BJ (cell line): ENCODE measurements at places on chromosomes 2 and 18.

GRCh38 chr2:168461942-168462331 lies 5.9 kb downstream of the CERS6 start:
- DNase-seq, result no peak

DNA sequence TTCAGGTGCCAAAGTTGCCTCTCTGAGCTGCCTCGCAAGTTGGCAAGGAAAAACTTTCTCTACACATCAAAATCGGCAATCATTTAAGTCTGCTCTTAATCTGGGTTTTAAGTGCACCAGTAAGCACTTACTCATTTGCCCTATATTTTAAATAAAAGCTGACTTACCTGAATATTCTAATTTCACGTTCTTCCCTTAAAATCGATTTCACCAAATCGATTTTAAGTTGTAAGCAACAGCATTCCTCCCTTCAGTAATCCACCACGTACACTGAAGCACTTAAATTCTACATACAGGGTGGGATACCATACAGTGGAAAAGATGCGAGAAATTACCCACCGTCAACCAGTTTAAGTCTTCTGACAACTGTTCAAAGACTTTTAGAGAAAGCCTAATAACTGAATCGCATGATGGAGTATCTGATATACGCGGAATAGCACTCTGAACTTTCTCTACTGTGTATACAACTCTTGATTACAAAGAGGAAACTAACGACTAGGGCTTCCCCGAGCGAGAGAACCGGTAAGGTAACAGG lies 1.6 kb downstream of the PPP3R1 start:
- no peak for DNase-seq

GRCh38 chr2:24337890-24338289 lies 22.4 kb downstream of the ITSN2 start:
- DNase-seq, result no peak

- no peak for DNase-seq
These were observed 109.6 kb upstream of the FSIP2 start for GRCh38 chr2:185628985-185629384.

DNA sequence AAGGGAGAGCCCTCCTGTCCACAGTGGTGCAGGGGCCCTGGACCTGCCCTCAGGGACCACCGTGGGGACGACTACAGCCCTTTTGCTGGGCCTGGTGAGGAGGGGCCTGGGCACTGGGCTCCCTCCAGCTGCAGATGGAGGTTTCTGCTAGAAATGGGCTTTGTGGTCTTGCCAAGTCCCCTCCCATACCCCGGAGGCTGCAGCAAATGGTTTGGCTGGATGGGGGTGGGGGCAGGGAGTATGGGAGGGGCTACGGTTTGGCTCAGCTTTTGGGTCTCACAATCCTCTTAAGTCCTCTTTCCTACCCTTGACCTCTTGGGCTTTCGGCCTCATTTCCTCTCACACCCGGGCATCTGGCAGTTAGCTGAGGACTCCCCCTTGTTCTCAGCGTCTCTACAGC lies 21.7 kb downstream of the TET3 start:
- DNase-seq, result no peak

DNA sequence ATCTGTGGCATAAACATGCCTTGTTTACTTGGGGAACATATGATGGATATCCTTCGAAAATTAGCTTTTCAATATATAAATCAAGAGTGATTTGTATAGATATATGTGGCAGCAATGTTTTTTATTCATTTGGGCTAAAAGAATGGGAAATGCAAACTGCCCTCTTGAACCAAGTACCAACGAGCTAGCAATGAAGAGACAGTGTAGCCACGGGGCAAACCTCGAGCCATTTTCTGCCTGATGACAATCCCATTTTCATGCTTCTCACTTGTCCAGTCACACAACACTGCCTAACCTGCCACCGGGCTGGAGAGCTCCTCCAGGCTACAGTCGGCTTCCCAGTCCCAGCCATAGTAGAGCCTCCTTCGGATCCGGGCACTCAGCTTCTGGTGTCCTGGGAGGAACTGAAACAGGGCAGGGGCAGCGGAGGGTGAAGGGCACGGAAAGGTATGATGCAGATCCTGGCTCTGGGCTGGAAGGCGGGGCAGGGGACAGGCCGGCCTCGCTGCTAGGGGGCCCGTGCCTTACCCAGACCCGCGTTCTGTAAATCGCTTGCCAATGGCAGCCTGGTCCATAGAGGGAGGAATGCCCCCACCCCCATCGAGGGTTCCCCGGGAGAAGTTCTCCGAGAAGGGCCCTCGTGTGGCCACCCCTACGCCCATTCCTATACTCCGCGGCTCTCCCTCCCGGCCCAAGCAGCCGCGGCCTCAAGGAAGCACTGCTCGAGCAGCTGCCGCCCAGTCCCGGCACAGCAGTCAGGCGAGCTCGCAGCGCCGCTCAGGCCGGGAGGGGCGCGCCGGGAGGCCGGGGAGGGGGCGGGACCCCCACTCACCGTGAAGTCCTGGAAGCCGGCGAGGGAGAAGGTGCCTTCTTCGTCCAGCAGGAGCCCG lies 552 bp downstream of the CNPPD1 start:
- no peak for DNase-seq

- no peak for DNase-seq
These were observed 114.8 kb downstream of the RDH14 start for GRCh38 chr2:18445433-18446320.

DNA sequence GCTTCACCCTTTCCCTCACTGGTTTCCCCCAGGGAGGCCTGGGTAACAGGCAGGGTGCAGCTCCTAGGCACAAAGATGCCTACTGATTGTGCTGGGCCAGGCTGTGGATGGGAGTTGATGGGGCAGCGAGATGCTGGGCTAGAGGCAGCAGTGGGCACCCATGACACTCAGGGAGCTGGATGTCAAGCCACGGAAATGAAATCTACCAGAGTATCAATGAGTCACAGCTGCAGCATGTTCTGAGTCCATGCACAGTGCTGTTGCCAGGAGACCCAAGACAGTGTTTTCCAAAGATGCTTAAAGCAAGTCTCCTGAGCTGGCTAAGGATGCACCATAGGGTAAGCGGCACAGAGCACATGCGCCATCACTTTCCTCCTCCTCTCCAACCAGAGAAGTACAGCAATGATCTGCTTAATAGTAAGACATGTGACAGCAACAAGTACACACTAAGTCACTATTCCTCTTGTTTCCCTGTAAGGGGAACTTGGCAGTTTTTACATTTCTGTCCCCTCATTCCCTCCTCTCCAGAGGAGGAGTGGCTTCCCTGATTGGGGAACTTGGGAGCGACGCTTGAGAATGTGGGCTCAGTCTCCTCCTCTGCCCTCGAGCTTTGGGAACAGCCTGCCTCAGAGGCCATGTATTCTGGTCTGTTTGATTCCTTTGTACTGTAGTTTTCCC lies 57.2 kb downstream of the CDC42EP3 start:
- DNase-seq, result peak; percentile 83

DNA sequence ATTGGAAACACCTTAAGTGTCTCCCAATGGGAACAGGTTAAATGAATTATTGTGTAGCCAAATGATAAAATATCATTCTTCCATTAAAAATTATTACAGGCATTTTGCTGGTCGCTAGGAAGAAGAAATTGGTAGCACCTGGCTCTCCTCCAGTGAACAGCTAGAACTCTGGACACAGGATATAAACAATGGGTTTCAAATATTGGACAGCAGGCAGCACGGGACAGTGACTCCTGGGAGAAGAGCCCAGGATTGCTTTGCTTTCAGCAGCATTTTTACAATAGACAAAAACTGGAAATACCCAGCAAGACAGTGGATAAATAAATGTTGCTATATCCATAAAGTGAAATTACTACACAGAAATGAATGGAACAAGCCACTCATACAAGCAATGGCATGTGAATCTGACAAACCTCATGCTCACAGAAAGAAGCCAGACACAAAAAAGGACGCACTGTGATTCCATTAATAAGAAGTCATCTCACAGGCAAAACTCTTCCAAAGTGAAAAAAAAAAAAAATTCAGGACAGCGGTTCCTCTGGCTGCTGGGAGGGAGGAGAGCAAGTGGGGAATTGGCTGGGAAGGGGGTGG lies 50.5 kb downstream of the LAMA1 start:
- DNase-seq, result no peak

DNA sequence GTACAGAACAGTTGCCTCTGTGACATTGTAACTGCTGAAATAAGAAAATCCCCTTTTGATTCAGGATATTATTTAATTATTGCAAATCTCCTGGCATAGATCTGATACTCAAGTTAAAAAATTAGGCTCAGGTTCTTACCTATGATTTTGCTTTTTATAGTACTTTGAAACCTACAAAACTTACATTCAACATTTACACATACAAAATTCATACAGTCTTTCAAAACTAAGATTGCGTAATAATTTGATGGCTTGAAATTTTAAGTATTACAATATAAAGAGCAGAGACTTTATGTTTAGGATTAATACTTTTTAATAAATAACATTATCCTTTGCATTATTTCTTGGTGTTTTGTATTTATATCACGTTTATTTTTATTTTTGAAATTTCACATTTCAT lies 291.1 kb downstream of the CCDC102B start:
- DNase-seq, result no peak

DNA sequence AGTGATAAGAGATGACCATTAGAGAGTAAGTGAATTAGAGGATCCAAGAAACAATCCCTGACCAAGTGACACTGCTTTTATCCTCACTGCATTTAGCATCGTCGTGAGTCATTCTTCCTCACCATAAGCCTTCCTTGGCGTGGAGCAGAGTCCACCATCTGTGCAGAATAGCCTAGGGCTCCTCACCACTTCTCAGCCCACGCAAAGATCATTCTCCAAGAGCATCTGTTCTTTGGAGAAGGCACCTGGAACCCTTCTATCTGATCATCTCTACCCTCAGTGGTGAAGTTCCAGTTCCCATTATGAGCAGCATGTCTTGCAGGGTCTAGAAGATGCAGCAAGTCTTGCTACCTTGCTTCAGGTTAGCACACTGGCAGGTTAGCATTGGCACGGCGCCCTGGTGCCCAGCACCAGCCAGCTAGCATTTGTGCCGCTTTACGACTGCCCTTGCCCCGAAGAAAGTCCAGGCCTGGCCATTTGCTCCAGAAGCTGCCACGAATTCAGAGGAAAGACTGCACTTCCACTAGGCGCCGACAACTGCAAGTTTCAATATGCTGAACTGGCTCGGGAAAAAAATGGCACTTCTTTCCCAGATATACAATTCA lies 225.8 kb downstream of the TTC32 start:
- DNase-seq, result peak; percentile 59

DNA sequence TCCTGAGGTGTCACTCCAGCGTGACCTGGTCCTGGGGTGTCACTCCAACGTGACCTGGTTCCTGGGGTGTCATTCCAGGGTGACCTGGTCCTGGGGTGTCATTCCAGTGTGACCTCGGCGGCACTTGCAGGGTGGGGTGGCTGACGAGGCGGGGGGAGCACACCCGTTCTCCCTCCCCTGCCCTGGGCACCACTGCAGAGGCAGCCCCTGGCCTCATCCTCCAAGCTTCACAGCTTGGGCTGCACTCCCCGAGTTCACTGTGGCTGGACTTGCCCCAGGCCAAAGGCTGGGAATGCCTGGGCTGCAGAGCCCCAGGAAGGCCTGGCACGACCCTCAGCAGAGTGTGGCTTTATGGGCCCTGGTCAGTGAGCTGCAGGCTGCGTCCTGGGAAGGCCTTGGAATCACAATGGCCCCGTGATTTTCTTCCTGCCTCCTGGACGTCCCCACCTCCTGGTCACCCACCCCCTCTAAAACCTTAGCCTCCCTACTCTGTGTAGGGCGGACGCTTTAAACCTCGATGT lies 88.3 kb downstream of the NFATC1 start:
- DNase-seq, result no peak

DNA sequence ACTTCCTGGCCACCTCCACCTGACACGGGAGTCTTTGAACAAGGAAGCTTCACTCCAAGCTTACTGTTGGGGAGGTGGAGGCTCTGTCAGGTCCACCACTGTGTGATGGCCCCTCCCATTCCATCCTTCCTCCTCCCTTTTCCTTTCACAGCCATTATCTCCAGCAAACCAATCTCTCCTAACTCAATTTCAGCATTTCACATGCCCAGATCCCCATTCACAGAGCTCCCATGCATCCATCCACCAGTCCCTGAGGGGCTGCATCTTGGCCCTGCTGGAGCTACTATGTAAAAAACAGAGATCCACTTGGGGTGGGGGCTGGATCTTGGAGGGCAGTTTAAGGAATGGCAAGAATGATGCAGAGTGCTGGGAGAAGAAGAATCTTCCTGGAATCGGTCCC lies 129.0 kb upstream of the COPS8 start:
- no peak for DNase-seq

GRCh38 chr2:181657379-181657778 lies 474 bp upstream of the CERKL start:
- no peak for DNase-seq

DNA sequence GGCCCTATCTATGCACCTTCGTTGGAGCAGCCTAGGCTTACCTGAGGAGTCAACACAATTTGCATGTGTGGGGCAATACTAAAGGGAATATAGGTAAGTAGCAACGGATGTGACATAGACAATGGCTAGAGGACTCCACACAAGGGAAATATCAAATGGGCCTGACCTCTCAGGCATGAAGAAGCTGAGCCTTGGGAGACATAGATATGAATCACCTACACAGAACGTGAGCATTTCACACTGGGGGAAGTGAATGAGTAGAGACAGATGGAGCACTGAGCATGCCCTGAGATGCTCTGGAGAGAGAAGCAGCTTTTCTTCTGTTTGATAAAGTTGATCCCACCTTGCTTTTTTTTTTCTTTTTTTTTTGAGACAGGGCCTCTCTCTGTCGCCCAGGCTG lies 97.9 kb downstream of the ATL2 start:
- no peak for DNase-seq

- DNase-seq, result no peak
These were observed 51.2 kb downstream of the CLIP4 start for GRCh38 chr2:29166242-29167039.

- DNase-seq, result no peak
These were observed 80.1 kb upstream of the SMIM21 start for GRCh38 chr18:75507636-75508035.

DNA sequence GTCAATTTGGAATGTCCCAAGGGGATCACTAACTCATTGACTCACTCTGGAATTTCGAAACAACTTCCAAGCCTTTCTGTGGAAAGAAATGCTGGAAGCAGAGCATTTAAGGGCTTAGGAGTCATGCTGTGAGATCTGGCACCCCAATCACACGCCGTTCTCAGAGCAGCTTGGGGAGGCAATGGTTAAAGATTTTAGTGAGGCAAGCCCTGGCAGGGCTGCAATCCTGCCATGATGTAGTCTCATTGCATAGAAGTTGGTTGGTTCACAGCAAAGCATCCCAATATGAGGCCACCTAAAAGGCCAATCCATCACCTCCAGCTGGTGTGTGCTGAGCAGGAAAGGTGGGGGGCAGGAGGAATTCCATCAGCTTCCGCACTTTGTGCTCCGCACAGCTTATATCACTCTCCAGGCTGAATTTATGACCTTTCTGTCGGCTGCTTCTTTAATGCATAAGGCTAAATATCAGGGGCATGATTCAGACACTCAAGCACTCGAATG lies 1043.9 kb upstream of the POU3F3 start:
- no peak for DNase-seq

DNA sequence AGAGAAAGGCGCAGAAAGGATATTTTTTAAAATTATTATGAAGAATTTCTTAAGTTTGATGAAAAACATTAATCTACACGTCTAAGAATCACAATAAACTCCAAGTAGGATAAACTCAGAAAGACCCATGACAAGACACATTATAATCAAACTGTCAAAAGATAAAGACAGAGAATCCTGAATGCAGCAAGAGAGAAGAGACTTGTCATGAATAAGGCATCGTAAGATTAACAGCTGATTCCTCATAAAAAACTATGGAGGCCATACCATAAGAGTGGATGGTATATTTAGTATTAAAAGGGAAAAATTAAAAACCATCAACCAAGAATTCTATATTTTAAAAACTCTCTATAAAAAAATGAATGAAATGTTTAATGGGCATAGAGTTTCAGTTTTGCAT lies 39.1 kb downstream of the SRBD1 start:
- DNase-seq, result no peak
